ENCODE measurements at places on chromosomes 6 and 20.
A peak's percentile ranks its signal among the peaks of the same experiment; 100 is the strongest.

- DNase-seq = peak; percentile 55
Measured at GRCh38 chr6:25147223-25147622, 132.0 kb upstream of the CARMIL1 start.

GRCh38 chr6:160142115-160142715 is 20.6 kb downstream of the SLC22A1 start:
- no peak for DNase-seq

DNA sequence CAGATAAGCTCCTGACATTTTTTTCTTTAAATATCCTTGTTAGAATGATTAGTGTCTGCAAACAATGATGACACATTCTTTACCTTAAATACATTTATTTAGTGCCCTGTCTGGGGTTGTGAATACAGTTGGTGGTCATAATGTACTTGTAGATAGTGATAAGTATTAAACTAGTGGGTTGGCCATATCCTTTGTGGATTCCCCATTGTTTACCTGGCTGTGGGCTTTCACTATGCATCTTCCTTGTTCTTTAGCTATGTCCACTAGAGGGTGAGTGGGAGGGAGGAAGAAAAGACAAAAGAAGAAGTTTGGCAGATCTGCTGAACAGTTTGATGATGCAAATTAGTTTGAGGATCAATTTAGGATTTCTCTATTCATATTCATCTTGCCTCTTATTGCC is 15.7 kb downstream of the HS3ST5 start:
- no peak for DNase-seq

DNA sequence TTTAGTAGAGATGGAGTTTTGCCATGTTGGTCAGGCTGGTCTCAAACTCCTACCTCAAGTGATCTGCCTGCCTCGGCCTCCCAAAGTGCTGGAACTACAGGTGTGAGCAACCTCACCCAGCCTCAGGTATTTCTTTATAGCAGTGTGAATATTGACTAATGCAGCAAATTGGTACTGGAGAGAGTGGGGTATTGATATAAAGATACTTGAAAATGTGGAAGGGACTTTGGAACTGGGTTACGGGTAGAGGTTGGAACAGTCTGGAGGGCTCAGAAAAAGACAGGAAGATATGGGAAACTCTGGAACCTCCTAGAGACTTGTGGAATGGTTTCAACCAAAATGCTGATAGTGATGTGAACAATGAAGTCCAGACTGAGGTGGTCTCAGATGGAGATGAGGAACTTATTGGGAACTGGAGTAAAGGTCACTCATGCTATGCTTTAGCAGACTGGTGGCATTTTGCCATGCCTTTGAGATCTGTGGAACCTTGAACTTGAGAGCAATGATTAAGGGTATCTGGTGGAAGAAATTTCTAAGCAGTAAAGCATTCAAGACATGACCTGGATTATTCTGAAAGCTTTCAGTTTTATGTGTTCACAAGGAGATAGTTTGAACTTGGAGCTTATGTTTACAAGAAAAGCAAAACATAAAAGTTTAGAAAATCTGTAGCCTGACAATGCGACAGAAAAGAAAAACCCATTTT is 127.2 kb downstream of the DTNBP1 start:
- DNase-seq = no peak

DNA sequence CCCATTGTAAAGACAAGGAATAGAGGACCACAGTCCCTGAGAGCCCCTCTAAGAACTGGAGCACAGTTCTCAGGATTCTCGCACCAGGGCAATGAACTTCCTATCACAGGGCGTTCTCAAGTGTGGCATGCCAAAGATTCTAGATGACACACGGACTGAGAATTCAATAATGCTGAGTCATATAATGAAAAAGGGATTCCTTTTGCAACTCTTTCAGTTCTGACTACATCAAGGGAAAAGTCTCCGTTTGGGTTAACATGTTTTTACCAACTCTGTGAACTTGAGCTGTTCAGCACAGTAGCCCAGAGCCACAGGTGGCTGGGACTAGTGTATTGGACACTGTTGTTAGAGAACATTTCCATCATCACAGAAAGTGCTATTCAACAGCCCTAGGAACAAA is 3.4 kb downstream of the MED20 start:
- DNase-seq = no peak

DNA sequence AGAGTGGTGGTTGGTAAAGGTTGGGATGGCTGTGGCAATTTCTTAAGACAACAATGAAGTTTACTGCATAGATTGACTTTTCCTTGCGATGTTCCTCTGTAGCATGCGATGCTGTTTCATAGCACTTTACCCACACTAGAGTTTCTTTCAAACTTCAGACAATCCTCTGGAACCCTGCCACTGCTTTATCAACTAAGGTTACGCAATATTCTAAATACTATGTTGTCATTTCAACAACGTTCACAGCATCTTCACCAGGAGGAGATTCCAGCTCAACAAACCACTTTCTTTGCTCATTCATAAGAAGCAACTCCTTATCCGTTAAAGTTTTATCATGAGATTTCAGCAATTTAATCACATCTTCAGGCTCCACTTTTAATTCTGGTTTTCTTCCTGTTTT is 161.2 kb upstream of the NRSN1 start:
- no peak for DNase-seq

- no peak for DNase-seq
Measured at GRCh38 chr6:49744259-49744658, at the start of gene CRISP3. Gene CRISP3 (minus strand): TSS chr6:49744388. CDS start chr6:49744367, 21 bp downstream.

GRCh38 chr6:107495196-107495643 is 5.3 kb downstream of the SOBP start:
- DNase-seq = no peak

DNA sequence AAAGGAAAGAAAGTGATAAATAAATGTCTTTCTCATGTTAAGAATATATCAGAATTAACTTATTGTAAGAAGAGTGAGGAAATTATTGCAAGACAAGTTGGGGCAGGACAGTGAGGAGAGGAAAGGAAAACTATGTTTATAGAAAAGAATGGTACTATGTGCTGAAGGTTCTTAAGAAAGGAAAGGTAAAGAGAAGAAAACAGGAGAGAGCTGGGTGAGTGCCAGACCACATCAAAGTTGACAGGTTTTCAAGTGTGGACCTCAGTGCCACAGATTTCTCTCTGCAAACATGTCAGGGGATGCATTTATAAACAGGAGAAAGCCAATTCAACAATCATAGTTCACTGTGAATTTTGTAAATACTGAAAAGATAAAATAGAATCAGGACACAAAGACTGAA is 439.2 kb downstream of the PKHD1 start:
- DNase-seq = no peak

GRCh38 chr6:129793447-129793846 is 67.7 kb downstream of the TMEM244 start:
- DNase-seq = no peak

DNA sequence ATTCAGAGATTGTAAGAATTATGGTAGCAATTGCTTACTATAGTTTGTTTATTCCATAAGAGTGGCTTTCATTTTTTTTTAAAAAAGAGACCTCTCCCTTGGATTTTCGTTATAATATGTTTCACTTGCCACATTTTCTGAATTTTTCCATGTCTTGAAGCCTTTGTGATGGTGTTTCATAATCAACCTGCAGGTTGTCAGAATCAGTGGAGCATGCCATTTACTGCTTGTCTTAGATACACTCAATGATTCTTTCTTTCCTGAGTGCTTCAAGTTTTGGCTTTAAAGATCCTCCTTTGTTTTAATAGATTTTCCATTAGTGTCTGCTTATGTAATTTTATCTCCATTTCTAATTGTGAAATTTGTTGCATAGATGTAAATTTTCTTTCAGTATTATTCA is 31.2 kb downstream of the KCNQ5 start:
- DNase-seq = peak; percentile 24

GRCh38 chr6:25014791-25015560 is 79.2 kb upstream of the RIPOR2 start:
- DNase-seq = peak; percentile 78

GRCh38 chr6:111848262-111848812 is 24.9 kb downstream of the FYN start:
- no peak for DNase-seq

Data from B cell (primary cell).